Stimulated activated CD4-positive, alpha-beta T cell treated with anti-CD3 and anti-CD28 coated beads, Interleukin-4, amount 100 ng/mL, for 4 hours (primary cell): ENCODE measurements at places on chromosomes 6 and 20.

- peak; percentile 45 for DNase-seq
Measured at GRCh38 chr6:15464211-15464725, 198.6 kb downstream of the DTNBP1 start.

DNA sequence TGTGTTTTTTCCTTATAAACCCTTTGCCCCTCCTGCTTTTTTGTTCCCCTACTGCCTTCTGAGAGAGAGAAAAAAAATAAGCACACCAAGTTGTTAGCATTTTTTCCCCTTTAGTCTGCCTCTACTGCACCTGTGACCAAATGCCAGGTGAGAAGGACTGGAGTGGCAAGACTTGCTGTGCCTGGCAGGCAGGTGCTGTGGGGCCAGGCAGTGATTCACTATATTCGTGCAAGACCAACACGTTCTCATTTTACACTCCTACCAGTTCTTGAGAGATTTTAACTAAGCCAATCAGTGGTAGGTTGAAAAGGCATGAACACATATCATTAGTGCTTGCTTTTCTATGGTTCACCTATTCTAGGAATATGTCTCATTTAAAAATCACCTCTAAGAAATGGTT lies 109.7 kb downstream of the FIG4 start:
- DNase-seq = no peak

DNA sequence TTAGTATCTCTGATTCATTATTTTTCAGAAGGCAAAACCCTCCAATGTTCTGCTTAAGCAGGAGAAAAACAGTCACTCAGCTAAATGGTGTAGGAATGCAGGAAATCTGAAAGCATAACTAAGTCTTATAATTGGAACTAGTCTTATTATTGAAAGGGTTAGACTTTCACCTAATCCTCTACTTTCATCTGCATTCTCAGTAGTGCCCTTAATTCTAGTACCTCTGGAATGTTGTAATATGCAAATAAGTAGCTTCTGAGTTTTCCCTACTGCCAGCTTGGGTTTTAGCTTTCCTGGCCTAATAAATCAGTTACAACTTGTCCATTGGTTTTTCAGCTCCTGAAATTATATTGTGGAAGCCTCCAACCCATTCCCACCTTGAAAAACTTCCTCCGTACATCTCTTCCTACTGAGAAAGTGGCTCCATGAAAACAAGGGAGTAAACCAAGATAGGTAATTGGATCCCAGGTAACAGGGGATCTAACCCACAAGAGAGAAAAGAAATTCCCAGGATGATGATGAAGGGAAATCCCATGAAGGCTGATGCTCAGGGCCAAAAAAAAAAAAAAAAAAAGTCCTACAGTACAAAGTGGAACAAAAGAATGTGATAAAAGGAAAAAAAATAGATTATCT lies 147.0 kb downstream of the TBC1D32 start:
- no peak for DNase-seq

DNA sequence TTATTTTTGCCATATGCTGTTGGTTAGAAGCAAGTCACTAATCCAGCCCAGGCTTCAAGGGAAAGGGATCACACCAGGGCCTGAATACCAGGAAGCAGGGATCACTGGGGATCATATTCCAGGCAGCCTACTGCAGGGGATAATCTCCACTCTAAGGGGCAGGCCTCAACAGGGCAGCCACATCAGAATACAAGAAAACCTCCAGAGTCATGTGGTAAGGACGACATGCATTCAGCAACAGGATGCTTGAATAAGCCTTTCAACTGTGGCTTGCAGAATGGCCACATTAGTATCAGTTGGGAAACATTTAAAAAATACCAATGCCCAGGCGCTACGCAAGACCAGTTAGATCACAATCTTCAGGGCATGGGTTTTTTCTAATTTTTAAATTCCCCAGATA lies 109.1 kb downstream of the LY86 start:
- no peak for DNase-seq

GRCh38 chr6:121434037-121434770 lies 1.2 kb upstream of the GJA1 start:
- no peak for DNase-seq

DNA sequence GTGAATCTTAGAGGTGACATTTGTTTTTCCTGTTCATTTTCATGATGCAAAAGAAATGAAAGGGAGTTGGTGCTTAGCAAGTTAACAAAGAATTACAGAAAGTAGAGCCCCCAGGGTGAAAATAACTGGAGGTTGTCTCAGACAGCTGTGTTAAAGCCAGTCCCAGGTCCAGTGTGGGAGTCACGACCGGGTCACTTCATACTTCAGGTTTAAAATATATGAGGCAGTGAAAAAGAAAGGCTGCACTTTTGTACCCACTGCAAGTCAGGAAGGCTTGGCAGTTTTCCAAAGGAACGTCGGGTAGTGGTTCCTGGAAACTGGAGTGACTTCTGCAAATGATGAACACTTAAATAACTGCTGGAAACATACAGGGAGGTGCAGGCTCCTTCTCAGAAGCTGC lies 91.5 kb upstream of the THBS2 start:
- DNase-seq = no peak

DNA sequence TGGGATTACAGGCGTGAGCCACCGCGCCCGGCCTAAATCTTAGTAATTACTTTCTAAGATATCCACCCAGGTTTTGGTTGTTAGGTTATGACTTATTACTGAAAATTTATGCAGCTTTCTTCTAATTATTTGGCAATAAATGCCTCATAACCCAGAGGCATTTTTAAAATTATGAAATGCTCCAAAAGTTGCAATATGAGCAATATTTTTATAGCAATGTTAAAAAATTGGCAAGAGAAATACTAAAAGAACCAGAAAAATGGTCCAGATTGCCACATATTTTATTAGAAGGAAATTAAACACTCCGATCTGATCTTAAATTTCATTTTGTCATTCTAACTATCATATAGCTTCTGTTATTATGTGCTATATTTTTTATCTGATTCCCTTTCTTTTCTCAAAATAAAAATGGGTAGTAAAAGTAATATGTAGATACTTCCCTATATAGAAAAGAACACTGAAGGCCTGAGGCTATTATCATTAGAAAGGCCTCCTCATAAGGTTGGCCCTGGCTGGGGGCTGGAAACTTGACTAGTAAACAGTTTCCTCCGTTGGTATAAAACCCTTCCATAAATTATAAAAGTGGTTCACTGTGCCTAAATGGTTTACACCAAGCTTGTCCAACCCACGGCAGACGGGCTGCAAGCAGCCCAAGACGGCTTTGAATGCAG lies 22.1 kb downstream of the BLOC1S5 start:
- no peak for DNase-seq

DNA sequence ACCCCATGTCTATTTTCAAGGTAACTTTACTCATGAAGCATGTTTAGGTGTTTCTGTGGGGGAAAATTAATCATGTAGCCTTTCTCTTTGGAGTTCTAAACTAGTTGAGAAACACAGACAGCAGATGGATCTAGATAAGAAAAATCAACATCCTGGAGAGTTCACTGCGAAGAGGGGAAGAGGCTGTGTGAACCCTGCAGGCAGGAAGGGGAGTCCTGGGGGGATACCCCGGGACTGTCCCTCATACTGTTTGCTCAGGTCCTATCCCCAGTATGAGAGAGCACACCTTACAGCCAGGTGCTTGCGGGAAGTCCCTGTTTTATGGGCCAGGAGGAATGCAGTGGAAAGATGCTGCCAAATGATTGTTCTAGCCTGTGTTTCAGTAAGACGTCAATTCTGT lies 32.7 kb downstream of the CHMP4B start:
- DNase-seq = no peak

GRCh38 chr6:7201732-7202541 lies 94.2 kb downstream of the RREB1 start:
- DNase-seq = peak; percentile 12

DNA sequence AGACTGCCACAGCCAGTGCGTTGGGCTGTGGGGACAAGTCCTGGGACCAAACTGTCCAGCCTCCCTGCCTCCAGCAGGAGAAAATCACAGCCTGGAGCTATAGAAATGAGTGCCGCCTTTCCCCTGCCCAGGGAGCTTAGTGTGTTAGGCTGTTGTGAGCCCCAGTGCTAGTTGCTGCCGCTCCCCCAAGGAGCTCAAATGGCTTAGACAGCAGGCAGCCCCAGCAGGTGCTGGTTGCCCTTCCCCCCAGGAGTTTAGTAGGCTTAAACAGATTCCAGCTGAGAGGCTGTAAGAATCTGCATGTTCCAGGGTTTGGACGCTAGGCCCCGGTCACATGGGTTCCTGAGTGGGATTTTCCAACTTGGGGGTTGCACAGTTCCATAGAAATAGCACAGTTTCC lies 27.2 kb upstream of the HMGN3 start:
- DNase-seq = no peak

DNA sequence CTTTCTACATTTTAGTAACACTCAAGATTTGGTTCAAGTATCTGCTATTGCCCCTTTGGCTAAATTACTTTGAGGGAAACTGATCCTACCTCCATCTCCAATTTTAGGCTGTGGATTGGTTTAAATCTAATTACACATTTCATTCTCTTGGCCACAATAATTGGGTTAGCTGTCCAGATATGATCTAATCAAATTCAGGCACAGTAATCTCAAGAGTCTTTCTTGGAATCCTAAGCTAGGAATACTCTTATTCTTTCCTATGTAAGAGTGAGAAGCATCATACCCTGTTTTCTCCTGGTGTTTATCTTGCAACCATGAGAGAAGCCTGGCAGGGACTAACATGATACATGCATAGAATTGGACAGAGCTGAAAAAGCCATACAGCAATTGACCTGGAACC lies 300.4 kb upstream of the MARCKS start:
- no peak for DNase-seq

- no peak for DNase-seq
Measured at GRCh38 chr6:152184573-152184916, 377.1 kb downstream of the ESR1 start.

GRCh38 chr6:168432196-168432595 lies 8.8 kb upstream of the SMOC2 start:
- no peak for DNase-seq

DNA sequence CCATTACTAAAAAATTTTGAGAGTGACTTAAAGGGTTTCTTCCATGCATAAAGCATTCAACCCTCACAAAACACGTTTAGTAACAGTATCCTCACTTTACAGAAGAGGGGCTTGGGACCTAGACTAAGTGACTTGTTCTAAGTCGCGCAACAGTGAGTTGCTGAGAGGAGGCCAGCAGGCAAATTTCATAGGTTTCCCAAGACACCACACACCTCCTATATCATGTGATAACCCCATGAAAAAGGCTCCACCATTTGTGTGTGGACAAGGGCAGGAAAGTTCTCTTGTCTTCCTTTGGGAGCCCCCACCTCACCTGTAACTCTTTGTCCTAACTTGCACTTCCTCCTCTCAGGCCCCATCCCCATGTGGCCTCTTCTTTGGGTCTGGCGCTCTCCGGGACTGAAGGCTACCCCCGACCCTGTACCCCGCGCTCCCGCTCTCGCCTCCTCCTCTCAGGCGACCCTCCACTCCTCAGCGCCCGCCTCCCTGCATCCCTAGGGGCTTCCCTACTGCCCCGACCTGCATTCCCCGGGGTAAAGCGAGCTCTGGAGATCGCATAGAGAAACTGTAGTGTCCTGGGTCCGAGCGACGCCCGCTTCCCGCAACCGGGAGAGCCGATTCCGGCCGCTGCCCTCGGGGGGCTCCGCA lies 392 bp downstream of the PSMB8 start:
- DNase-seq = peak; percentile 19

DNA sequence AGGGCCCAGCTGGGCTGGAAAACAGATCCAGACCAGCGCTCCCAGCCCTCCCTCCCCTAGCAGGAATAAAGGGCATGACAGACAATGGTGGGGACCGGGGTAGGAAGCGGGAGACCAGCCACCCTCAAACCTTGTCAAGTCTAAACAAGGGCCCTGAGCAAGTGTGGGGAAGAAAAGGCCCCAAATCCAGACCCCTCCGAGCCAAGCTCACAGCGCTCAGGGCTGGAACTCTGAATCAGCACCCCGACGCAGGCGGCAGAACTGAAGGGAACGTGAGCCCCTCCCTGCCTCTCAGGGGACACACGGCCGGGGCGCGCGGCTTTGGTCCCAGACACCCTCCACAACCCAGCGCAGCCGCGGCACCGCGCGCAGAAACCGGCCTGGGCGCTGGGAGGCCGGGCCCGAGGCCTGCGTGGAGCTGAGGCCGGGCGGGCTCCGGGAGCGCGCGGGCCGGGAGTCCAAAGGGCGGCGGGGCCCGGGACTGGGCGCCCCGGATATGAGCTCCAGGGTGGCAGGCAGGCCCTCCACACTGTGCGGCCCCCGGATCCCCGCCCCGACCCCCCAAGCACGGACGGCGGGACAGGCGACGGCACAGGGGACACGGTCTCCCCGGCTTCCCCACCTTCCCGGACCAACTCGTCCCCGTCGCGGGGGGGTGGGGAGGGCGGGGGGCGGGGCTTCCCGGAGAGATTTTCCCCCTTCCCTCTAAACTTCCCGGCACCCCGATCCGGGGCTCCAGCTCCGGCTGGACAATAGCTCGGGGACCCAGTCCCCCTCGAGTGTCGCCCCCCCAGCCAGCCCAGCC lies 641 bp downstream of the TEAD3 start:
- no peak for DNase-seq

GRCh38 chr6:54463354-54464024 lies 155.2 kb downstream of the TINAG start:
- no peak for DNase-seq

DNA sequence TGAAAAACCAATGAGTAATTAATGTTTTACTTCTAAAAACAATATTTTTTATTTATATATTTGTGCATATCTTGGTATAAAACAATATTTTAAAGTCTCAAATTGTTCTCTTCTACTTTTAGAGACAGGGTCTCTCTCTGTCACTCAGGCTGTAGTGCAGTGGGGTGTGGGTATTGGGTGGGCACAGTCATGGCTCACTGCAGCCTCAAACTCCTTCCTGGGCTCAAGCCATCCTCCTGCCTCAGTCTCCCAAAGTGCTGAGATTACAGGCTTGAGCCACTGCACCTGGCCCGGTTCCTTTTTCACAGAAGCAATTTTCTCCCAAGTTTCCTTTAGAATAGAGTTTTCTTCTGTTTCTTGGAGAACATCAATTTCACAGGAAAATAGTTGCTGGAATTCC lies 102.8 kb downstream of the TMEM242 start:
- no peak for DNase-seq

GRCh38 chr6:39714802-39715201 lies 10.4 kb downstream of the KIF6 start:
- DNase-seq = no peak

GRCh38 chr6:88806728-88807127 lies 156.7 kb downstream of the RNGTT start:
- no peak for DNase-seq

- no peak for DNase-seq
Measured at GRCh38 chr6:24540197-24540596, 45.4 kb downstream of the ALDH5A1 start.

GRCh38 chr6:155970876-155971708 lies 515.5 kb upstream of the NOX3 start:
- no peak for DNase-seq

DNA sequence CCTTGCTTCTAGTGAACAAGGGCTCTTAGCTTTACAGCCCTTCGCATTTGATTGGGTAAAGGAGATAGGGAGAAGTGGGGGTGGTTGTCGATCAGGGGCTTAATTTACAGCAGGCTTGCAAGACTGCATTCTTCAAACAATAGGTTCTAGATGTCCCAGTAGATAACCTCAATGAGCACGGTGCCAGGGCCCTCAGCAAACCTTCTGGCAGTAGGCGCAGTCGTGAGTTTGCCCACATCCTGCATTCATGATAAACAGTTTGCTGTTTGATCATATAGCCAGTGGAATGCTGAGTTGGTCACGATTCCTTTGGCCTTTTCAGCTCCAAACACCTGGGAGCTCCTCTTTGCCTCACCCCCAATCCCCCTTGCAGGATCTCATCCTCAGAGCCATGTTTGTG lies 27.5 kb downstream of the SUN5 start:
- DNase-seq = no peak
